WTC11 (cell line): ENCODE measurements at places on chromosomes 5 and 9. TPM values are rescaled to one million over a fixed set of nuclear protein-coding genes. Genes with fewer than 3 reads are reported as not detected.
A peak's percentile ranks its signal among the peaks of the same experiment; 100 is the strongest.

DNA sequence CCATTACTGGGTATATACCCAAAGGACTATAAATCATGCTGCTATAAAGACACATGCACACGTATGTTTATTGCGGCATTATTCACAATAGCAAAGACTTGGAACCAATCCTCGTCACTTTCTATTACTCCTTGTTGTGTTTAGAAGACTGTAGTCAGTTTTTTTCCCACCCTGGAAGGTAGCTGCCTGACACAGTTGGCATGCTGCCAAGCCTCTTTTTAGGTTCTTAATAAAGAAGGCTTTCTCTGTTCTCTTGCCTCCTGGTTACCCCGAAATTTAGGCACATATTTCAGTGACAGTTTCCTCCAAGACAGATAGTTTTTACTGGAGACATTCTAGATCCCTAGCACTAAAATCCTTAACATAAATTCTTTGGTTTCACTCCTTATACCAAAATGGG is 205.4 kb upstream of the PCSK5 start:
- H3K36me3 ChIP-seq: peaks cover 5% of the 10 kb centered on the region; the same call in 1 of the 2 replicates
- H3K27me3 ChIP-seq: no peaks in the 10 kb centered on the region
- no peak overlapping the region for H3K27ac ChIP-seq
- 0 out of 2 replicates have a peak, but pooled peaks cover 3% of the 10 kb centered on the region for H3K4me1 ChIP-seq
- H3K4me3 ChIP-seq: no peak overlapping the region
- no peak for DNase-seq

GRCh38 chr9:131289301-131290035 is at the start of gene PLPP7:
Gene PLPP7, plus strand, starts transcription at chr9:131289723. Its CDS starts 275 bp downstream, at chr9:131289998.
- H3K4me1 ChIP-seq: peaks cover 10% of the 10 kb centered on the region
- peaks cover 3% of the 10 kb centered on the region; the same call in 1 of the 2 replicates for H3K27me3 ChIP-seq
- H3K27ac ChIP-seq: peak within 1 kb of the TSS; percentile 41; the same call in 1 of the 2 replicates
- peak within 1 kb of the TSS; percentile 36; the same call in 1 of the 2 replicates for H3K4me3 ChIP-seq
- DNase-seq: peak; percentile 75
- H3K36me3 ChIP-seq: no peaks in the 10 kb centered on the region

Gene RBM18
- 11.4 to 14.3 TPM (median 13.1 TPM) in 3 replicates for total RNA-seq

GRCh38 chr5:78626009-78626571 is 22.5 kb downstream of the LHFPL2 start:
- no peak for DNase-seq
- H3K4me3 ChIP-seq: no peak overlapping the region
- H3K36me3 ChIP-seq: peaks cover 59% of the 10 kb centered on the region
- peaks cover 20% of the 10 kb centered on the region for H3K4me1 ChIP-seq

Gene SCGB3A2
- 57.3 to 79.1 TPM (median 66.0 TPM) in 3 replicates for total RNA-seq

Gene IFNB1
- total RNA-seq: not detected in 3 replicates

GRCh38 chr5:55303238-55303690 is 4.2 kb downstream of the DHX29 start:
- H3K27ac ChIP-seq: peak overlapping the region; percentile 38; the same call in 1 of the 2 replicates
- H3K4me1 ChIP-seq: peaks cover 10% of the 10 kb centered on the region
- H3K27me3 ChIP-seq: no peaks in the 10 kb centered on the region; the same call in 1 of the 2 replicates
- DNase-seq: no peak
- no peak overlapping the region for H3K4me3 ChIP-seq

DNA sequence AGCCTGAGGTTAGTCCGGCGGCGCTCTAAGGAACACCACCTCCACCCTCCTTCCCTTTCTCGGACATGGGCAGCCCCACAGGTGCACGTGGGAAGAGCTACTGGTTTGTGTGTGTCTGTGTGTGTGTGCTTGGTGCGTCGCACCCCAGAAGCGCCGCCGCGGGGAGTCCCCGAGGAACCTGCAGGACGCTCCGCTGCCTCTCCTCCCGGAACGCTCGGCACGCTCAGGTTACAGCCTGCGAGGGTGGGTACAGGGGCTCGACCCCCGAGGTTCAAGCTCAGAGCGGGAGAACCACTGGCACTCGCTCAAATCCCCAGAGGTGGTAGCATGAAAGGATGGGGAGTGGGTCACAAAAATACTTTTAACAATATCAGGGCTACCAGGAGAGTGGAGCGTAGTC is 2.0 kb downstream of the ASTN2 start:
- DNase-seq: no peak
- H3K36me3 ChIP-seq: no peaks in the 10 kb centered on the region
- H3K4me3 ChIP-seq: peak overlapping the region; percentile 85
- peaks cover 28% of the 10 kb centered on the region for H3K27me3 ChIP-seq
- H3K4me1 ChIP-seq: peaks cover 30% of the 10 kb centered on the region

Gene LECT2
- not detected in 3 replicates for total RNA-seq

GRCh38 chr5:129972465-129973141 is 68.3 kb downstream of the CHSY3 start:
- no peaks in the 10 kb centered on the region for H3K27me3 ChIP-seq
- no peaks in the 10 kb centered on the region for H3K4me1 ChIP-seq
- no peak for DNase-seq
- no peak overlapping the region for H3K4me3 ChIP-seq
- no peaks in the 10 kb centered on the region for H3K36me3 ChIP-seq

GRCh38 chr5:88656221-88656950 is 226.6 kb downstream of the MEF2C start:
- H3K4me3 ChIP-seq: no peak overlapping the region
- no peaks in the 10 kb centered on the region for H3K36me3 ChIP-seq
- DNase-seq: no peak
- peaks cover 39% of the 10 kb centered on the region for H3K27me3 ChIP-seq

Gene ARID3C
- 0.14 to 0.23 TPM (median 0.15 TPM) in 3 replicates for total RNA-seq

- DNase-seq: no peak
- H3K4me1 ChIP-seq: no peaks in the 10 kb centered on the region
- no peak overlapping the region for H3K27ac ChIP-seq
- 0 out of 2 replicates have a peak, but pooled peaks cover 3% of the 10 kb centered on the region for H3K36me3 ChIP-seq
- no peaks in the 10 kb centered on the region; the same call in 1 of the 2 replicates for H3K27me3 ChIP-seq
Observed at GRCh38 chr5:14572836-14573235, 8.8 kb upstream of the OTULINL start.

- no peak for DNase-seq
- H3K36me3 ChIP-seq: peaks cover 20% of the 10 kb centered on the region
- peak overlapping the region; percentile 34 for H3K4me3 ChIP-seq
- no peaks in the 10 kb centered on the region for H3K27me3 ChIP-seq
- H3K4me1 ChIP-seq: peaks cover 42% of the 10 kb centered on the region
Observed at GRCh38 chr9:19445452-19445851, 36.6 kb downstream of the ACER2 start.

Gene ELAVL2
- total RNA-seq: 22.8 to 35.9 TPM (median 26.7 TPM) in 3 replicates

GRCh38 chr5:79798893-79799590 is 109.4 kb downstream of the CMYA5 start:
- H3K4me3 ChIP-seq: no peak overlapping the region
- H3K36me3 ChIP-seq: no peaks in the 10 kb centered on the region
- no peaks in the 10 kb centered on the region for H3K27me3 ChIP-seq
